ENCODE measurements at places on chromosomes 1 and 21.

- DNase-seq: no peak
Measured at GRCh38 chr21:42641311-42642218, 11.9 kb upstream of the PDE9A start.

DNA sequence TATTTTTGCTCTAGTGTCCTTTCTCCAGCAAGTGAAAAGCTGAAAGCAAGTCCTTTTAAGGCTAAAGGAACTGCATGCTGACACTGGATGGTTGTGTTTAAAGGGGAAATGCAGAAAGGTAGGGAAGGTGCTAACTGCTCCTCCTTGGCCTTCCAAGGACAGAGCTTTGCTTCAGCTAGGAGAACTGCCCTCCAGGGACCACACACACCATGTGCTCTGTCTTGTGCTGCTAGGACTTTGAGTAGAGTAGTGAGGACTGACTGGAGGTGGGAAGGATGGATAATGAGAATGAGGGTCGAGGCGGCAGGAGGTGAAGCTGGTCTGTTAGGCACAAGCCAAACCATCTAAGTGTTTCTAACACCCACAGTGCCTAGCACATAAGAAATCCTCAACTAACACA lies 77.9 kb downstream of the WDR3 start:
- DNase-seq: no peak

DNA sequence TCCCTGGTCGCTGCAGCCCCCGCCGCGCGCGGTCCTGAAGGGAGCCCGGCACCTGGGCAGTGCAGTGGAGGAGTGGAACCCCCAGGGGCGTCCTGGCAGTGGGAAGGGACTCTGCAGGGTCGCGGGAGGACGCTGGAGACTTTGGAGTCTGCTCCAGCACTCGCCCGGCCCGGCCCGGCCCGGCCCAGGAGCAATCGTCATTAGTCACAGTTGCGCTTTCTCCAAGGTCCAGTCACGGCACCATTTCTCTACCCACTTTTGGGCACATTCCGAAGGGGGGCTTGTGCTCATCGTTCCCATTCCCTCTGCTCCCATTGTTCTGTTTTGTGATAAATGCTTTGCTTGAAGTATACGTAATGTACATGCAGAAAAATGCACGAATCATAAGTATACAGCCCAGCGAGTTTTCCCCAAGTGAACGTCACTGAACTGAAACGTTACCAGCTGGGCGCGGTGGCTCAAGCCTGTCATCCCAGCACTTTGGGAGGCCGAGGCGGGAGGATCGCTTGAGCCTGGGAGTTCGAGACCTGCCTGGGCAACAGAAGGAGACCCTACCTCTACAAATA lies 999 bp downstream of the THAP3 start:
- no peak for DNase-seq

- DNase-seq: no peak
Measured at GRCh38 chr1:47424336-47424982, 8.4 kb downstream of the FOXE3 start.

DNA sequence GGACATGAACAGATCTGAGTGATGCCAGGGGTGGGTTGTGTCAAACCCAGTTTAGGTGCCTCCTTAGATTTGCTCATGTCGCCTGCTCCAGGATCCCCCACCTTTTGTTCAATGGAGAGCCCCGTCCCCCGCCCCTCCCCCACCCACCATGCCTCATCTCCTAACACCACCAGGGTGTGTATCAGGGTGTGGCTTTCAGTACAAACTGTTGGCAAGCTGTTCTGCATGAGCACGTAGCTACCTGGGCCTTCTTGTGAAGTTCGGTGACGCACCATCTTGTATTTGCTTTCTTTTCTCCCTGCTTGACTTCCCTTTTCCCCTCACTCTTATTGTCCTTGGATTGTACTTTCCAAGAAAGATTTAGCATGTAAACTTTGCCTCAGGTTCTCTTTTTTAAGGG lies 94.8 kb downstream of the EBNA1BP2 start:
- no peak for DNase-seq

DNA sequence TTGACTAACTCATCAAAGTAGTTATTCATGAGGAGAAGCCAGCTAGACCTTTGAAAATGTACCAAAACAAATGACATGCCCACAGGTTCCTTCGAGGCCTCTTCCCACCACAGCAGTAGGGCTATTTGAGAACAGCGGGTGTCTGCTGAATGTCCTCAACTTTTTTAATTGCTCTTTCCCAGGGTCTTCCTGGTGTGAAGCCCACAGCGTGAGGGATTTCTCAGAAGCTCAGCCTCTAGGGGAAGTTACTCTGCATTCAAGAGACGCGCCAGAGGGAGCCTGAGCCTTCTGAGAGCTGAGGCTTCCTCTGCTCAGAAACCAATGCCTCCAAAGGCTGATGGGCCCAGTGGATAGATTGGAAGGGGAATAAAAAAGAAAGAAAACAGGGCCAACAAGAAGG lies 153.6 kb downstream of the OLFM3 start:
- DNase-seq: no peak

All from GM12891 (cell line).